ENCODE measurements at places on chromosomes 3 and 15.

DNA sequence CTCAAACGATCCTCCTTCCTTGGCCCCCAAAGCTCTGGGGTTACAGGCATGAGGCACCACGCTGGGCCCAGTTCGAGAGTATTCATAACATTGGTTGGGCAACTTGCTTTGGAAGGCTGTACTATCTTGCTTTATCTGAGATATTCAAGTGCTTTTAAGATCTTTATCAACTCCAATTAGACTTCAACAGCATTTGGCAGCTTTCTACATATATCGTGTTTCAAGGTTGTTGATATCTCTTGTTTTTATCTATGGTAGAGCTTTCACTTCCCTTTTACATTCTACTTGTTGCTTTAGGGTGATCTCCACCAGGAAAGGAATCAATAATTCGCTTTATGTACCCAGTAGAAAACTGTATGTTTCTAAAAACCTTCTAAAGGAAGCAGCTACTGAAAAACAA lies 395.3 kb downstream of the IL5RA start:
- DNase-seq, result no peak

DNA sequence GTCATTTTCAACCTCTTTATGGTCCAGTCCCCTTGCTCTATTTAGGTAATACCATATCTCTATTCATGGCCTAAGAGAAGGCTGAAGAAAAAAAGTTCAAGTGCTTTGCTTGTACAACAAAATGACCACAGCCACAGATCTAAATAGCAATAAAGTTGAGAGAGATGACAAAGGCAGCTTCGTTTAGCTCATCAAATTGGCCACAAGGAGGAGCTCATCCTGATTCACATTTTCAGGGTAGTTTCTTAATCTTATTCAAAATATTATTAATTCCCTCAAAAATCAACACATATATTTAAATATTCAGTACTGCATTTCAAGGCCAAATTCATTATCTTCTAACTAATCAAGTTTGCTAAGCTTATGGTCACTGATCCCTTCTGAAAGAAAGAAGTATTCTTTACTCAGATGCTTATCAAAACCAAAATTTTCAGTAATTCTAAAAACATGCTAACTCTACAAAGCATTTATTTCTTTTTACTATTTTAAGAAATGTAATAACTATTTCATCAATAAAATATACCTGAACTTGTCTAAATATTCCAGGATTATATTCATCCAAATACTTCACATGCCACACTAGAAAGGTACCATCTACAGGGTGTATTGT lies 85.5 kb downstream of the DMXL2 start:
- DNase-seq, result no peak

- no peak for DNase-seq
Observed at GRCh38 chr3:73908218-73908617, 283.5 kb upstream of the PDZRN3 start.

GRCh38 chr3:125990253-125990970 lies 21.4 kb downstream of the ROPN1B start:
- peak; percentile 64 for DNase-seq

DNA sequence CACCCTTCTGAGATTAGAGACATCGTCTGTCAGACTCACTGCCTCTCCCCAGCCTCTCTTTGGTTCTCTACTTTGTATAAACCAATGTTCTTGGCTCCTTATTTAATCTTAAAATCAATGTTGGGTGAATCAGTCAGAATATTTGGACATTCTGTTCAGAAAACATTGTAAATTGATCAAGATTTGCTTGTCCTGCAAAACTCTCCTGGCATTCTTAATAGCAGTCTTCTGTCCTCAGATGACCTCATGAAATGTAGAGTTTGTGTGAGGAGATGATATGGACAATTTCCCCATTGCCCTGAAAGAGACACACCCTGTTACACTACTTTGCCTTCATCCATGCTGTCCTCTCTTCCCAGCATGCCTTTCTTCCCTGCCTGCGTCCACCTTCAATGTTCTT lies 33.6 kb downstream of the CD200R1L start:
- DNase-seq, result no peak

GRCh38 chr3:152461460-152461859 lies 192.7 kb downstream of the MBNL1 start:
- no peak for DNase-seq

- no peak for DNase-seq
Observed at GRCh38 chr3:189165092-189165612, 6.6 kb upstream of the TPRG1 start.

DNA sequence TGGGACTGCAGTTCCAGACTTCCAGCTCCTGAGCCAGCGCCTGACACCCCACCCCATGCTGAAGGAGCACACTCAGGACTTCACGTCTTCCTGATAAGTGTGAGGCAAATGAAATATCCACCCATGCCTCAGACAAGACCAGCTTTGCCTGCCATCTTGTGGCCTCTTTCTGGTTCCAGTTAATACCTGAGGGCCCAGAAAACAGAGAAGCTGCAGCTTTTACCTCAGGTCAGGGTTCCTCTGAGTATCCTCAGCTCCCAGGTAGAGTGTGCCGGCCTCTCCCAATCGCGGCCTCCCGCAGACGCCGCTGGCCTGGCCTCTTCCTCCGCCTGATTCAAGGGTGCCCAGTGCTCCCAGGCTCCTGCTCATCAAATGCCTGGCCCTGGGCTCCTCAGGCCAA lies 5.1 kb upstream of the KLHL6 start:
- peak; percentile 17 for DNase-seq

- no peak for DNase-seq
Observed at GRCh38 chr15:85639752-85640381, 154.9 kb downstream of the KLHL25 start.

DNA sequence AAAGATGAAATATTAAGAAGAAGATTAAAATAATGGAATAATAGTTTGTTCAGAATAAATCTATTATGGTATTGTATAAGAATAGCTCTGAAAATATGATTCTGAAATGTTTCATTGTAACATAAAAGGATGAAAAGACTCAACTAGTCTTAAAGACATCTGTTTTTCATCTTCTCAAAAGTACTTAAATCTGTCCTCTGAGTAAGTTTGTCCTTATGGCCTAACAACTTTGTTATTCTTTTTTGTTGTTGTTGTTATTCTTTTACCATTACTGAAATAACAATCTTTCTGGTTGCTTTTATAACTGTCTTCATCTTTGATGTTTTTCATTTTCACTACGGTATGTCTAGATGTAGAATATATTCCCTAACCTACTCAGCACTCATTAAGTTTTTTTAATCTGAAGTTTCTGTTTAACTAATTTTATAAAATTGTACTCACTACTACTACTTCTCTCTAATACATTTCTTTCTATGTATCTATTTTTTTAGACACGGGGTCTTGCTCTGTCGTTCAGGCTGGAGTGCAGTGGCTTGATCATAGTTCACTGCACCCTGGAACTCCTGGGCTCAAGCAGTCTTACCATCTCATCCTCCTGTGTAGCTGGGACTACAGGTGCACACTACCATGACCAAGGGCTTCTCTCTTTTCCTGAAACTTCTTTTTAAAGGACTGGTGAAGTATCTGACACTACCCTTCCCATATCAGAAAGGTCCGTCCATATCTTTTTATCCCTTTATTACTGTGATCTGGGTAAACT lies 240.7 kb downstream of the PCCB start:
- no peak for DNase-seq

DNA sequence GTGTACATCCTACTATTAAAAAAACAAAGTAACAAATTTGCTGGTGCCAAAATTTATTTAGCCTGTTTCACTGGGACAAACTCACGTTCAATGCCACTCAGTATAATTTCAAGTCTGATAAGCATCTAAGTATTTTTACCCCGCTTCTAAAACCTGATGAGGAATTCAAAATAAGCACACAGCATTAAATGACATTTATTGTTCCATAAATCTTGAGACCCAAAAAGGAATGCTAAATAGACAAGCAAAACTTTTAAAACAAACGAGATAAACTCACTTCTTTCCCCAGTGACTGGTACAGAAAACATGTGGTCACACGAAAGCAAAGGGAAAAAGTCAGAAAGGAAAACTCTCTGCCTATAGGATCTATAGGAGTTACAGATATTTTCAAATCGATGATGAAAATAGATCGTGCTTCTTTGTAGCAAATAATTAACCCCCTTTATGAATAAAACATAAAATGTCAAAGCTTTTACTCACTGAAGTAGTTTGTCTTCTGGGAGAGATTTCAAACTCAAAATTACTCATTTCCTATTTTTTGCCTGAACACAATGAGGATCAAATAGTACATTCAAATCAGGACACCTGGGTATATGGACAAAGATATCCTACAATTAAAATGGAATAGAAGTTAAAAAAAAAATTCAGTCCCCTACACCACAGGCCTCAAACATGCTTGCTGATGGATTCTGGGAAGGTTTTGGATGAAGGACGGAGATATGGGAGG lies 51.7 kb downstream of the UBP1 start:
- DNase-seq, result no peak

GRCh38 chr3:183202004-183202722 lies 39.6 kb upstream of the LAMP3 start:
- DNase-seq, result peak; percentile 46

DNA sequence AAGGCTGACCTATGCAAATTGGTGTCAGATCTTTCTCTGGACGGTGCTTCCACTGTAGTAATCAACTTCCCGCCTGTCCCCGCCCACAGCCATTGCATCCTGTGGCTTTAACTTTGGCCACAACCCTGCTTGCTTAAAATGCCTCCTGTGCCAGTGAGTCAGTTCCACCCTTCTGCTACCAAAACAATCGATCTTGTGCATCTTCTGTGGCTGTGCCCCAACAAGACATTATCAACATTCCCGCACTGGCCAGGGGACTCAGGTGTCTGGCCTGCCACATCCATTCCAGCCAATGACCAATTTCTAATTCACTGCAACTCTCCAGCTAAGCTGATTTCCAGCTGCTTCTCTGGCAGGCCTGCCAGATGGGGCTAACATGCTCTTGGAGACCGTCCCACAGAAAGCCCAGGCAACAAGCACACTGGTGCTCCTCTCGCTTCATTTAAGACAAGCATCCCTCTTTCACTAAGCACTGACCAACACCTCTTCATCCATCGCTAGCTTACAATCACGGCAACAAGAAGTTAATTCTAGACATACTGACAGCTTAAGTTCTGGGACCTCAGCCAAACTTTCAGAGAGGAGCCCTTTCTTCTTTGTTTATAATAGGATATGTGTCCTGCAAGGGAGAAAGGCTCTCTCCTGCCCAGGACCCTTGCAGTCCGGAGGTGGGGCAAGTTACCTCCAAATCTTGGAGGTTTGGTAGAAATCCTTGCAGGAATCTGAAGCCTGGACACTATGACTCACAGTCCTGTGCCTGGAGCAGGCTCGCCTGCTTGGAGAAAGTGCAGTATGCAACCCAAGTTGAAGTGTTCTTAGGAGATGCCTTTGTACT lies 6.7 kb downstream of the CA12 start:
- no peak for DNase-seq

DNA sequence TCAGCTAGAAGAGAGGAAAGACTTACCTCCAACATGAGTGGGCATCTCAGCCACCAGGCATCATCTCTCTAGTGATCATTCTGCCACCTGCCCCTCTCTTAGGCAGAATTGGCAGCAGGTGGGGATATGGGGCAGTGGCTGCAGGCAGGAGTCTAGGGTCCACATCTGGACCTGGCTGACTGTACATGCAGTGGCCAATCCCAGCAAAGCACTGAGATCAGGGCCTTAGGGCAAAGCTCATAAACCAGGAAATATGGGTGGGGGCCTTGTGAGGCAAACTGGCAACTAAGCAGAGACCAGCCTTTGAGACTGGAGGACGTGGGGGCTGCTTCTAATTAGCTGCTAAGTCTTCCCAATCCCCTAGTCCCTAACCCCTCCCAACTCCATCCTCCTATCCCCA lies 12.9 kb downstream of the POMGNT2 start:
- DNase-seq, result no peak

DNA sequence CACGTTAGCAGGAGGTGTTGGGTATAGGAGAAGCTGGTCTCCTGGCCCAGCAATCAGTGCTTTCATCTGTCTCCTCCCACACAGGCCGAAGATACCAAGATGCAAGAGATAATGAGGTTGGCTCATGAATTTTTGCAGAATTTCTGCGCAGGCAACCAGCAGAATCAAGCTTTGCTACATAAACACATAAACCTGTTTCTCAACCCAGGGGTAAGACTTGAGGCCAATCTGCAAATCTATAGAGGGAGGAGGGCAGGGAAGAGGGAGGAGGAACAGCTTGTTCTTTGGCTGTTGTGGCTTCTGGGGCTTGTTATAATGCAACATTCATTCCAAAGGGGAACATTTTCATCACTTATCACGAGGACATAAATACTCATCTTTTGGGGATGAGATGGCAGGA lies 195.3 kb downstream of the ITPR1 start:
- DNase-seq, result no peak

- DNase-seq, result no peak
Observed at GRCh38 chr15:80556694-80557367, 138.3 kb upstream of the ABHD17C start.

GRCh38 chr3:67940210-67940952 lies 286.0 kb upstream of the SUCLG2 start:
- no peak for DNase-seq

DNA sequence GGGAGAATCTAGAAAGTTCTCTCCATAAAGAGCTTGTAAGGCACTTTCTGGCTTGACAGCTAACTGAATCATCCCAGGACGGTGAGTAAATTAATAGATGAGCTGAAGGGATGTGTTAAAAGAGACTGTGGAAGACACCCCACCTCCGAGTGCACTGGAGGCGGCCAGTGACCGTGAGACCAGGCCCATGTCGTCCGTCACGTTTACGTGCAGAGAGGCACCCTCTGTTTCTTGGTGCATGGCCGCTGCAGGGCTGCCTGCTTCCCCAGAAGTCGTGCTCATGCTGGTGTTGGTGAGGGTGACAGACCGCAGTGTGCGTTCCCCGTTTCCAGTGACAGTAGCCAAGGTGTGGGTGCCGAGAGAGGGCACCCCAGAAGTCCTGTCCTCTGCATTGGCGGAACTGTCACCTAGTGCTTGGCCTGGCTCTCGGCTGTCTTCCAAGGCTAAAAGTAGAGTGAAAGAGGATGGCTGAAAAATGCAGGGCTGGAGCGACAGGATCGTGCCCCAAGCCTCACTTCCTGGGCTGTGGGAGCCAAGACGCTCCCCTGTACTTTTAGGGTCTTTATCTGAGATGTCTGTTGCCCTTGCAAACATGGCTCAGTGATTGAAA lies 41.1 kb downstream of the HEG1 start:
- no peak for DNase-seq

DNA sequence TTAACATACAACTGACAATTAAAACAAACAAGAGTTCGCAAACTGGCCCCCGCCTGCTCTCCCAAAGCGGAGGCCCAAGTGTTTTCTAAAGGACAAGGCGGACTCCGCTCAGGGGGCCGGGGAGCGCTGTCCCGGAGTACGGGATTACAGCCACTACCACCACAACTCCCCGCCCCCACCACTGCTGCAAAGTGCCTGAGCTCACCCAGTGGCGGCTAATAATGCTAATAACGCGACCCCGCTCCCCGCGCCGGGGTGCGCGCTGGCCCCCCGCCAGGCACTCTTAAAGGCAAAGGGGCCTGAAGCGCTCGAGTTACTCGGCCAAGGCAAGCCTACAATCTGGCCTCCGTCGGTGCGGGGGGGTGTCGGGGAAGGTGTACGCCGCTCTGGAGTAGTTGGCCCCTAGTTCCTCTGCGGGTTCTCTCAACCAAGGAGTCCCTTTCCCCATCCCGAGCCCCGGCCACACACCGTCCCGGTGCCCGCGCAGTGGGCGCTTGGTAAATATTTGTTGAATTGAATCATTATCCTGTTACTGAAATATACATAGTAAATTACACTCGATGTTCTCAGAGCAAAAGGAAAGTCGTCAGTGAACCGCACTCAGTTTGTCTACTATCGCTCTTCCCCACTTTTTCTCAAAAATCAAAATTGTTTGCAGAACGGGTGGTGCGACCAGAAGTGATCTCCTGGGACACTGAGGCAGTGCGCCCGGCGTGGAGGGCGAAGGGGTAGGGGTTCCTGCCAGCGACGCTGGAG lies 827 bp downstream of the WNT5A start:
- no peak for DNase-seq

GRCh38 chr3:187186801-187187421 lies 10.4 kb upstream of the RTP1 start:
- DNase-seq, result no peak

Measured in CD4-positive, alpha-beta T cell treated with Interleukin-21 for 1 hour (primary cell).